Foreskin melanocyte (primary cell): ENCODE measurements at places on chromosomes 16 and 17.

DNA sequence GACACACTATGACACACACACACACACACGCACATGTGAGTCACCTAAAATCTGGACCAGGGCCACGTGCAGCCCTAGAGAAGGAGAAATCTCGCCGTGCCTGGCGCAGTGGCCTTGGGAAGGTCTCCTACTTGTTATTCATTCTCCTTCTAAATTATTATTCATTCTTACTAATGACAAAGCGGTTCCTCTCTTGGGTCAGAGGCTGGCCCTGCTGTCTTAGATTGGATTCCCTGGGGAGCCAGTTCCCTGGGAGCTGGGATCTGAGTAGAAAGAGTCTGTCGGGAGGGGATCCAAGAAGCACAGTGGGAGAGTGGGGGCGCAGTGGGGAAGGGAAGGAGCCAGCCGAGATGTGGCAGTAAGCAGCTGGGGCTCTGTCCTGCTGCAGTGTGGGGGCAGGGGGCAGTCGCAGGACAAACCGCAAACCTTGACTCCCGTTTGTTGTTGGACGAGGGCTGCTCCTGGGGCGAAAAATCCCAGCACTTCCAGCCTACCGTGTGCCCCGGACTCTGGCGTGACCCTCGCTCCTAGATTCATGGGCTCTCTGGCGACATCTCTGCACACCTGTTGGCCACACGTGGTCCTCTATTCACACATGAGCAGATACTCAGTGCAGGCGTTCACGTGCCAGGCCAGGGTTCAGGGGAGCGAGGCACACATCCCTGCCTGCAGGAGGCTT is 18.7 kb upstream of the JPH3 start:
- DNase-seq = no peak

GRCh38 chr16:86919578-86920305 is 341.4 kb downstream of the FOXL1 start:
- no peak for DNase-seq

- DNase-seq = no peak
Observed at GRCh38 chr16:81481207-81481821, 36.7 kb downstream of the CMIP start.

- DNase-seq = no peak
Observed at GRCh38 chr17:16938496-16939207, 33.3 kb downstream of the TNFRSF13B start.
